Esophagus mucosa (tissue), 1 donor: ENCODE measurements at places on chromosomes 5 and 9. TPM values are rescaled to one million over a fixed set of nuclear protein-coding genes. Genes with fewer than 3 reads are reported as not detected.

GRCh38 chr5:156589946-156590216 lies 260.2 kb upstream of the PPP1R2B start:
- no peak for ATAC-seq

The DMXL1 gene
- 27.5 TPM for total RNA-seq

The NR2F1-AS1 gene
- total RNA-seq, result 0.84 TPM

DNA sequence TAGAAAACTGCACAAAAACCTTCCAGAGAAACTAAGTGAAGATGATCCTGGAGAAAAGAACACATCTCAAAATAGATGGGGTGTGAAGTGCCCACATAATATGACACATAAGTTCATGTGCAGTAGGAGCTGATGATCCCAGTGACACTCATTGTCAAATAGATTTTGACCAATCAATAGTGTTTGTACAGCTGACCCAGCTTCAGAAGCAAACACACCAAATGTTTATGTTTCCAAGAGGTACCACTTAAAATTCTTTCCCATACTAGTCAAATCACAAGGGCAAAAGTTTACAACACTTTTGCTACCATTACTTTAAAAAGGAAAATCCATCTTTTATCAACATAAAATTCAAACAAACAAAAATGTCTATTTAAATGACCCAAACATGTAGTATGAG lies 175.0 kb downstream of the MLLT3 start:
- ATAC-seq, result no peak

The NFIB gene
- total RNA-seq, result 37.2 TPM

- ATAC-seq, result peak; percentile 48
Observed at GRCh38 chr9:113558632-113559502, 95.3 kb downstream of the RGS3 start.

GRCh38 chr9:133051281-133051900 lies 10.4 kb upstream of the CEL start:
- no peak for ATAC-seq

DNA sequence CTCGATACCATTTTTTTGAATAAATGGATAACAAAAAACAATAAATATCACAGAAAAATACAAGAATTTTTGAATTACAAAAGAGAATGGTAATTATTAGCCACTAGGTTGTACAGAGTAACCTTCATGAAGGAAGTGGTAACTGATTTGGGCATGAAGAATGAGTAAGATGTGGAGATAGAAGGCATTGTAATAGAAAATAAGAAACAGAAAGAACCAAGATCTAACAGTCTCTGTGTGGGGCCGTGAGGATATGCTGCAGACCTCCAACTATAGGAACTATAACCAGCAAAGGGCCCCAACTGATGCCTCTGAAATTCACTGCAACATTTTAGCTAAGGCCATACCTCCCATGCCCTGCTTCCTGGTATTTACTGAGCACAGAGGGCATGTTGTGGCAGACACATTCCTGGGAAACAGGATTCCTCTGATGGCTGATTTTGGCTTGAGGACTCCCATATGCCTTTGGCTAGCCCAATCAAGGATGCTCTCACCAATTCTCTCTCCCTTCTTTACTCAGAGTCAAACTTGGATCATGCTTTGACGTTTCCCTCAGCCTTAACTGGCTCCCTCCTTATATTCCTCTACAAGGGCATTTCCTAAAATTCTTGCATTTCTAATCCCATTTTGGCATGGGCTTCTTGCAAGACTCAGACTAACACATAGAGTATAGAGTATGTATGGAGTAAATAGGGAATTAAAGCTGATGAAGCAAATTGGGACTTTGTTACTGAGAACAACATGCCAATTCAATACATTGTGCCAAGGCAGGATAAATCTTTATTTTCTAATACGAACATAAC lies 208.9 kb downstream of the PDE4D start:
- ATAC-seq, result no peak

- ATAC-seq, result no peak
Observed at GRCh38 chr5:176524987-176525386, 12.2 kb downstream of the RNF44 start.

The MEIKIN gene
- total RNA-seq, result not detected

The ITGA2 gene
- 31.3 TPM for total RNA-seq

- ATAC-seq, result no peak
Observed at GRCh38 chr5:87867281-87867680, 401.4 kb downstream of the TMEM161B start.

DNA sequence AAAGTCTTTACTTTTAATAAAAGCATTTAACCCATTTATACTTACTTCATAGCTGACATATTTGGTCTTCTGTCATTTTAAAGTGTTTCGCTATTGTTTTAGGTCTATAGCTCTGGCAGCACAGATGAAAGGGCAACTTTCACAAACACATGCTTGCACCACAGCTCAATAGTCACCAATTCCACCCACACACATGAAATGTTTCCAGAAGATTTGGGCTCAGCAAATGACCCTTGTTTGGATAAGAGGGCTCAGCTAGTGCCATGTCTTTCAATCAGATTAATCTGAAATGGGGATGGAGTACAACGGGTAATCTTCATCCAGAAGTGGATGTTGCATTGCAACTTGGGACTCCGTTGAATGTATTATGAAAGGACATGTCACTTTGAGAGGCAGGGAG lies 176.0 kb downstream of the FGF18 start:
- ATAC-seq, result no peak

GRCh38 chr5:128870923-128871322 lies 94.4 kb upstream of the SLC27A6 start:
- no peak for ATAC-seq

DNA sequence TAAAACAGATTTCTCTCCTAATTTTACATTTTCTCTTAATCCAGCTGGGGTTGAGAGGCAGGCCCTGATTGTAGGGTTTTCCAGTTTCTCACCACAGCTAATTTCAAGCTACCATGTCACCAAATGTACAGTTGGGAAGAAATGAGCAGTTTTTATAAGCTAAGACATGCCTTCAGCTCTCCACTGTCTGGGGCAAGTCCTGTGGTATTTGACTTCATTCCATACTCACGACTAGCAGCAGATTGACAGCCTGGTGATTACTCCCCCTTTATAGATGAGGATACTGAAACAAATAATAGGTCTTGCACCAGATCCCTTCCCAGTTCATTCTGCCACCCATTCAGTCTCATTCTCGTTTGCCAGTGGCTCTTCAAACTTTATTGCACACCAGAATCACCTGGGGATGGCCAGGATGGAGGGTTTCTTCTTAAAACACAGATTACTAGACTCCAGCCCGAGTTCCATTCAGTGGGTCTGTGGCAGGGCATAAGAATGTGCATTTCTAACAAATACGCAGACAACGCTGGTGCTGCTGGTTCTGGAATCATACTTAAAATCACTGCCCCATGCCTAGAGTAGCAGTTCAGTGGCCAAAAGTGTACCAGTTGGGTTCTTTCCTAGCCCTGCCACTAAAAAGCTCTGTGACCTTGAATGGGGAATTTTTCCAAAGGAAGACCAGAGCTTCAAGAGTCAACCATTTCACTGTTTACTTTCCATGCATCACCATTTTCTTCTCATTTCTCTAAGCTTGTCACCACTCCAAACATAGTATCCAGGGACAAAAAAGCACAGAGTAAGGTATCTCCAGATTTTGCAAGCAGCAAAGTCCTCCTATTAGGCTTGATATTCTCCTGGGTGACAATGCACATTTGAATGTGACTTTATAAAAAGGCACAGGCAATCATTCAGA lies 64.3 kb downstream of the CSNK1A1 start:
- peak; percentile 5 for ATAC-seq

DNA sequence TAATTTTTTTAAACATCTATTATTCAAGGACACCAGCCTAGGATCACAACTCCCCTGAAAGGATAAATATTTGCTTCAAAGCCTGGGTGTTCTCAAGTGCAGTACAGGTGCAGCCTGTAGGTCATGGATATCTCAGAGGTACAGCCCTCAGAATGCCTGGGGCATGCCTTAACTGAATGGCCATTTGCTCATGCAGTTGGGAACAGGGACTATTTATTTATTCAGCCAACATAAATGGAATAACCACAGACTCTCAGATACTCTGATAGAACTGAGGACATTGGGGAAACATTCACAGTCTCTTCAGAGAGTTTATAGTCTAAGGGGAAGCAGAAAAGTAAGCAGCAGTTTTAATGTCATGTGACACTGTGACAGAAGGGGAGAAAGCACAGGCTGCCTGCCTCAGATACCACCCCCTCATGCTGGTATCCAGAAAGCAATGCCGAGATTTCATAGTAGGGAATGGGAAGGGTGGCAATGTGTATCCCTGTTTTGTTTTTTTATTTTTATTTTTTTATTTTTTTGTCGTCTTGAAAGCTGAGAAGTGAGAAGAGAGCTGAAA lies 112.6 kb downstream of the MACIR start:
- ATAC-seq, result no peak

- ATAC-seq, result no peak
Observed at GRCh38 chr5:88235346-88235745, 33.3 kb downstream of the TMEM161B start.

The MLANA gene
- not detected for total RNA-seq

- no peak for ATAC-seq
Observed at GRCh38 chr5:161545344-161546094, 1.0 kb downstream of the GABRB2 start.

The TAF11L9 gene
- not detected for total RNA-seq

DNA sequence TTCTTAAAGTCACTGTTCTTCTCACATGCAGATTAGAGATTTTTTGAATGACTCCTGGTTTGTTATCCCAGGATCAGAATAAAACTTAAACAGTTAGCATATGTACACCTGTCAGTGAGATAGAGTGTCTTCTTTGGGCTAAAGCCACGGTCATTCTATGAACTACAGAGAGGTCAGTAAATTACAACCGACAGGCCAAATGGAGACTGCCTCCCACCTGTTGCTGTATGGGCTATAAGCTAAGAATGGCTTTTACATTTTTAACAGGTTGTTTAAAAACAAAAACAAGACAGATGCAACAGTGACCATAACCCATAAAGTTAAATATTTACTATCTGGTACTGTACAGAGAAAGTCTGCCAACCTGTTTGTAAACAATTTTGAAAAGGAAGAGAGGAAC lies 125.7 kb downstream of the ELAVL2 start:
- no peak for ATAC-seq

The SLC28A3 gene
- 7.0 TPM for total RNA-seq

DNA sequence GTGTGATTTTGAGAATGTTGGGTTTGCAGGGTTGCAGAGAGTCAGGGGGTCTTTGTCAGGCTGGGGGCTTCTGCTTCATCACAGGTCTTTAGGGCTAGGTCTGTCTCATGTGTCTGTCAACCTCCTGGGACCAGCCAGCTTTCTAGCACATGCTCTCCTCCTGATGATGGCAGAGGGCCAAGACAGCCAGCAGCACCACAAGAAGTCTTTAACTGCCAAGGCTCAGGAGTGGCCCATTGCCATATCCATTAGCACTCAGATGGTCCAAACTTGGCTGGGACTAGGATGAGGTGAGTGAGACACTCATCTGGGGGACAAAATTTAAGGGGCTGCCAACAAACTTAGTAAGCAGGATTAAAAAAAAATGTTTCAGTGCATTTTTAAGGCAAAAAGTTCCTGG lies 384.2 kb upstream of the CDH10 start:
- no peak for ATAC-seq

- no peak for ATAC-seq
Observed at GRCh38 chr9:21974343-21974721, 19.9 kb downstream of the CDKN2A start.
